NCI-H1694 treated with DMSO at 0.1 percent for 48 hours (cell line): ENCODE measurements at places on chromosomes 6 and 20.

DNA sequence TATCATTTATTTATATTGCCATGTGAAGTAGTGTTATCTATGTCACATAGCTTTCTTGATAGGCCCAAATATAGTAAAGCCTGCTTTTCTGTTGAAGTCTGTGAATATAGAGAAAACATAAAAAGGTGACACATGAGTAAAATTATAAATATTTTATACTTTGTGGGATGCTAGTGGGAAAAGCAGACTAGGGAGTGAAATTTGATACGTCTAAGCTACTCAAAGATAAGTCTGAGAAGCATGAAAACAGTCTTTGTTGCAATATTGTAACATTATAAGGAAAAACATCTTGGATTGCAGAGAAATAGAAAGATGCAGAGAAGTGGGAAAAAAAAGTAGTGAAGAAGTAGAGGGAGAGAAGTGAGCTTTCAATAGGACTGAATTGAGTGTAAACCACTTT is 75.4 kb downstream of the ZNF292 start:
- DNase-seq: no peak

DNA sequence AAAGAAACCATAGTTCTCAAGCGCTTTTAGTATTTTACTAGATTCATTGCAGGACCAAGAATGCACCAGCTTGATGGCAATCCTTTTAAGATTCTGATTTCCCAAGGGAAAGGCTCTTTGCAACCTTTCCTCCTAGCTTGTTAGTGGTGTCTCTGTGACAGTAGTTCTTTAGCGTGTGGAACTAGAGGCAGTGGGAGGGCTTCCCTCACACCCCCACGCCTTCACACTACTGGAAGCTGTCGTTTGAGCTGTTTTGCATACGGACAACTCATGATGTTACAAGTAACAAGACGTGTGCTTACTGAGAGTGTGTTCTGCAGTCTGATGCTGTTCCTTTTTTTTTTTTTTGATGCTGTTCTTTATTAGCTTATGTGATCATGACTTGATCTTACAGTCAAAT is 34.1 kb downstream of the EYA4 start:
- DNase-seq: no peak

GRCh38 chr6:140684776-140685550 is 1310.5 kb upstream of the CITED2 start:
- DNase-seq: no peak

GRCh38 chr6:151561238-151561637 is 67.4 kb downstream of the CCDC170 start:
- no peak for DNase-seq

DNA sequence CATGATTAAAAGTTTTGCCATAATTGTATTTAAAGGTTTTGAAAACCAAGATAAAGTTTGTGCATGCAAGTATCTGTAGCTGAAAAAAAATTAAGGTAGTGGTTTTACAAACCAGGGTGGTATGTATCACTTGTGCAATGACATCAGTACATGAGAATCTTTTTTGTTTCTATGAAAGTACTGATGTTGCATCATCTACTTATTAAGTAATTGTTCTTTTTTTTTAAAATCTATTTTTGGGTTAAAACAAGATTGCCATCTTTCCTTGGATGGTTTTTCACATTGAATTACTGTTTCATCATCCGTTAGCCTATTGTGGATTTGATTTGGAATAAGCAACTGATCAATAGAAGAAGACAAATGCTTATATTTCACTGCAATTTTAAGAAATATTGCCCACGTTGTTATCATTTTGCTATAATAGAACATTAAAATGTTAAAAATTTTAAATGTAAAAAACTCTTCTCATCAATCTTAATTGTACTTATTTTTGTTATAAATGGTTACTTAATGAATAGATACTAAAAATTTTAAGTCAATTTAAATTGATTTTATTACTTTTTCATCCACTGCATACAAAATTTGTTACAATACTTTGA is 39.8 kb upstream of the TAGAP start:
- no peak for DNase-seq

DNA sequence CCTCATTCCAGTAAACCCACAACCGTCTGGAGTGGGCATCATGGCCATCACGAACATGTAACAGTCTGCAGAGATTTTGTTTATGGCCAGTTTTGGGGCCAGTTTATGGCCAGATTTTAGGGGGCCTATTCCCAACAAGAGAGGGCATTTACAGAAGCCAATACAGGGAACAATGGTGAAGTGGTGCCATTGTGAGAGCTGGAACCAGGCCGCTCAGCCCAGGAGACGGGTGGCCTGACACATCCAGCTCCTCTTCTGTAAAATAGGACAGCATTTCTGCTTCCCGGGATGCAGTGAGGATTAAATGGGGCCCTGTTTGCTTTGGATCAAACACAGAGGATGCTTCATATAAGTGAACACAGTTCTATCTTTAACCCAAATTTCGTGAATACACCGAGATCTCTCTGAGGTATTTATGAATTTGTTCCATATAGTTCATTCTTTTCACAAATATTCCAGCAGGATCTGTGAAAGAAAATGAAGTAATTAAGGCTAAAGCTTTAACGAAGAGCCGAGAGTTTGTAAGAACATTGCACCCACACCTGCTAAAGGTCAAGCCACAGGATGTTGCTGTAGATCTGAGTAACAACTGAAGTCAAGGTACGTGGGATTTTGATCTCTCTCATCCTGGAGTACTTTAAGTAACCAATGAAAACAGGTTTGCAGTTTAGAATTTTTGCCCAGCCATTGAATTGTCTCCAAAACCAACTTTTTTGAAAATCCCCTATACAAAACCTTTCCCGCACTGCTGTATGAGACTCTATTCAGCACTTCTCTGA is 14.5 kb upstream of the SIRPG start:
- DNase-seq: no peak

DNA sequence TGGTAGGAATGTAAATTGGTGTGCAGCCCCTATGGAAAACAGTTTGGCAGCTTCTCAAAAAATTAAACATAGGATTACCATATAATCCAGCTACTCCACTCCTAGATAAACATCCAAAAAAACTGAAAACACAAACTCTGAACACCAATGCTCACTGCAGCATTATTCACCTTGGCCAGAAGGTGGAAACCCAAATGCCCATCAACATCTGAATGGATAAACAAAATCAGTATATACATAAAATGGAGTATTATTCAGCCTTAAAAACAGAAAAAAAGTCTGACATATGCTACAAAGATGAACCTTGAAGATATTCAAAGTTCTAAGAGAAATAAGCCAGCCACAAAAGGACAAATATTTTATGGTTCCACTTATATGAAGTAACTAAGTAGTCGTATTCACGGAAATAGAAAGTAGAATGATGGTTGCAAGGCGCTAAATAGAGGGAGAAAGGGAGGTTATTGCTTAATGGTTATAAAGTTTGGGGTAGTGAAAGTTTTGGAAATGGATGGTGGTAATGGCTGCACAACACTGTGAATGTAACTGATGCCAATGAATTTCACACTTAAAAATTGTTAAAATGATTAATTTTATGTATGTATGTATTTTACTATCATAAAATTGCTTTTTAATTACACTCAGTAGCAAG is 4.0 kb downstream of the PHF10 start:
- no peak for DNase-seq

DNA sequence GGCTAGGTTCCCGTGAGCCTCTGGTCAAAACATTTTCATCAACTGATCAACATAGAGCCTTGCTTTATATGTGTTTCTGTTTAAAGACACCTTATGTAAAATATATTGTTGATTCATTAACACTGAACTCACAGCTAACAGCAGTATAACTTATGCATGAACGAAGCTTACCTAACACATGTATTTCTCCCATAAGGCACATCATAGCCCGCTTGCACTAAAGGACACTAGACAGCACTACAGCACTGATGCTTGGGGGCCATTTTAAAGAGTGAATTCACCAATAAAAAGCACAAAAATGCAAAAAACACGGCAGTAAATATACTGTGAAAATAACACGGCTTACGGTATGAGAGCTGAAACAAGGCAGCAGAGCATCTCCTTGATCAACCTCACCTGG is 4.0 kb downstream of the FLOT1 start:
- no peak for DNase-seq

GRCh38 chr6:34556031-34556471 is at the start of gene SPDEF:
TSS of gene SPDEF (minus strand) at chr6:34556329. CDS start at chr6:34544455, 11,874 bp downstream.
- DNase-seq: no peak

DNA sequence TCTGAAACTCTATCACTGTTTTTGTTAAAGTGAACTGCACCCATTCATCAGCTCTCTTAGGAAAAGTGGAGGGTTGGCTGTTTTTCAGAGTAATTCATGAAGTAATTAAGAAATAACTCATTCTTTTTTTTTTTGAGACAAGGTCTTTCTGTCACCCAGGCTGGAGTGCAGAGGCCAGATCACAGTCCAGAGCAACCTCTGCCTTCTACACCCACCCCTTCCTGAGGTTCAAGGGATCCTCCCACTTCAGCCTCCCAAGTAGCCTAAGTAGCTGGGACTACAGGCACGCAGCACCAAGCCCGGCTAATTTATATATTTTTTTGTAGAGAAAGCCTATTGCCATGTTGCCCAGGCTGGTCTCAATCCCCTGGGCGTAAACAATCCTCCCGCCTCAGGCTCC is 2.6 kb downstream of the ZNFX1 start:
- DNase-seq: no peak

DNA sequence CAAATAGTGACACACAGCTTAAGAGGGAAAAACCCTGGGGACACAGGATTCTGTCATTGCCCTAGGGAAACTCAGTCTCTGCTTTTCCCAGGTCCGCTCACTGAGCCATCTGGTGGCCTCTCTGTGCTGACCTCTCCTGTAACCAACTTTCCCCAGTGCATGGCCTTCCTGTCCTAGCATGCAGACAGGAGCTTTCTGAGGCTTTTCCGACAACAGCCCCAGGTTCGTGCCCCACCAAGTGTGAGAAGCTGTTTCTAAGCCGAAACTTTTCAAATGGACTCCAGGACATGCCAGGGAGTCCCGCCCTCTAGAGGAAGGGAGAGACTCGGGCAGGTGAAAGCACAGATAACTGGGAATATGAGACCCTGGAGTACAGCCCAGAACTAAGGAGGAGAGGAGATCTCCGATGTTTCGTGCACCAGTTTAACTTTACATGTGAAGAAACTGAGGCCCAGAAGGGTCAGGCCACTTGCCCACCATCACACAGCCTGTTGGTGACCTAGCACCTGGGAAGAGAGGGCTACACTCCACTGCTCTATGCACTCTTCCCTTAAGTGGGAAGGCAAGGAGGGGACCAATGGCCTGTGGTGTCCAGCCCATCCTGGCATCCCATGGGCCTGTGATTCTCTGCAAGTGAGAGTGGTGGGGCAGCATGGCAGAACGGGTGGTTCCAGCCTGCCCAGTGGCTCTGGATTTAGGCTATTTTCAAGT is 46.2 kb downstream of the RPP40 start:
- no peak for DNase-seq

DNA sequence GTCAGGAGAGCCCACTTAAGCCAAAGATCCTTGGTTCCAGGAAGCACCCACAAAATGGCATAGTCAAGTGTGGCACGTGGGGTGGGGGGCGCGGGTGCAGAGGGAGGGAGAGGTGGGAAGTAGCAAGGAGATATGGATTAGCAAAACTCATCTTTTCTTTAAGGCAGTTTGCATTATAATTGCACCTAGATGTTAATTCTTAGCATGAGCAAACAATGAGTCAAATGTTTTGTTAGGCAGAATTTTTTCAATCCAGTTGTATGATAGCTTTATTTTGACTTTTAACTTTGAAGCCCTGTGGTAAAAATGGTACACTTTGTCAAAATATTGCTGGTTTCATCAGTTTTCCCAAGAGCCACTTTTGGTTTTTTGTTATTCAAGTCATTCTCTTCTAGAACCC is 15.0 kb downstream of the SCAND1 start:
- no peak for DNase-seq

- no peak for DNase-seq
Measured at GRCh38 chr6:160972111-160972510, 19.5 kb upstream of the MAP3K4 start.

- DNase-seq: no peak
Measured at GRCh38 chr6:16132909-16133308, 4.0 kb downstream of the MYLIP start.

GRCh38 chr6:44040786-44041185 is 86.5 kb downstream of the MRPL14 start:
- no peak for DNase-seq

- DNase-seq: no peak
Measured at GRCh38 chr6:71466362-71466761, 177.8 kb downstream of the OGFRL1 start.

GRCh38 chr20:35870541-35871258 is 83.6 kb downstream of the SCAND1 start:
- DNase-seq: no peak

DNA sequence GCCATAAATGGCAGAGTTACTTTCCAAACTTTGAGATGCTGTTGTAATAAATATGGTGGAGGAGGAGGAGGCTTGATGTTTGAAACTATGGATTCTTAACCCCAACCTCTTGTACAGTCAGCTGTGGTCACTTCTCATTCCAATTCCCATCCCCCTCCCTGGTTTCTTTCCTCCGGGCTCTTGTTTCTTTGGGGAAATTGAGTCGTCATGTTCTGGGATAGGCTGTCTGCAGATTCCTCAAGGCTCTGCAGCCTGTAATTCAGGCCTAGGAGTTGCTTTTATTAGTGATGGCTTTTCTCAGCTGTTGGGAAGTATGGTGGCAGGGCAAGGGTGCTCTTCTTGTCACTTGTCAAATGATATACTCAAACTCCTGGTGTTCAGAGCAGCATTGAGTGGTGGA is 2.6 kb downstream of the PTK7 start:
- no peak for DNase-seq

DNA sequence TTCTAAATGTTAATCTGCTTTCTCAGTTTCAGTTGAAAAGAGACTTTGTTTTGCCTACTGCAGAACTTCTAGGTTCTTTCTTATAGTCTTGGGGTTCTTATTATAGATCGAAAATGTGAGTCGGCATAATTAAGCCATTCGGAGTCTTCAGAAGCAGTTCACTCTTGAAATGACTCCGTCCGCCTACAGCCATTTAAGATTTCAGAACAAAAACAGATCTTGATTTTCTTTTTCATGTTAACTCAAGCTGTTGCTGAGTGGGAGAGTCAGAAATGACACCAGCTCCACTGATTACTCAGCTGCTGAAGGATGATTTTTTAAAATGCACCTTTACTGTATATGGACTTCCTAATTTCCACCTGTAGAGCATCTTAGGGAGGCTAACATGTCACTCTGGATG is 15.9 kb downstream of the PRDM1 start:
- no peak for DNase-seq

- DNase-seq: no peak
Measured at GRCh38 chr6:56255349-56255748, 8.0 kb upstream of the COL21A1 start.

GRCh38 chr6:43702534-43703440 is 15.2 kb upstream of the MRPS18A start:
- no peak for DNase-seq

DNA sequence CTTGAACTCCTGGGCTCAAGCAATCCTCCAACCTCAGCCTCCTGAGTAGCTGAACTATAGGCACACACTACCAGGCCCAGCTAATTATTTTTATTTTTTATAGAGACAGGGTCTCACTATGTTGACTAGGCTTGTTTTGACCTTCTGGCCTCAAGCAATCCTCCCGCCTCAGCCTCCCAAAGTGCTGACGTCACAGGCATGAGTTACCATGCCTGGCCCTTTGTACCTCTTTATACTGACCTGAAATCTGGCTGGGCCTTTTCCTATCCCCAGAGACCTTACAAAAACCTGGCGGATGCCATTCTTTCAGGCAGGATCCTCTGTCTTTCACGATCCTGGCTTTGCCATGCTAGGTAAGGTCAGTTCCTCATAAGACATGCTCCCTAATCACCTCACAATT is 11.5 kb downstream of the WFDC3 start:
- DNase-seq: no peak
